Activated T-cell treated with anti-CD3 and anti-CD28 coated beads, Interleukin-2, amount 50 U/mL, for 4 hours (primary cell): ENCODE measurements at places on chromosomes 6 and 20. TPM values are rescaled to one million over a fixed set of nuclear protein-coding genes. Genes with fewer than 3 reads are reported as not detected.

DNA sequence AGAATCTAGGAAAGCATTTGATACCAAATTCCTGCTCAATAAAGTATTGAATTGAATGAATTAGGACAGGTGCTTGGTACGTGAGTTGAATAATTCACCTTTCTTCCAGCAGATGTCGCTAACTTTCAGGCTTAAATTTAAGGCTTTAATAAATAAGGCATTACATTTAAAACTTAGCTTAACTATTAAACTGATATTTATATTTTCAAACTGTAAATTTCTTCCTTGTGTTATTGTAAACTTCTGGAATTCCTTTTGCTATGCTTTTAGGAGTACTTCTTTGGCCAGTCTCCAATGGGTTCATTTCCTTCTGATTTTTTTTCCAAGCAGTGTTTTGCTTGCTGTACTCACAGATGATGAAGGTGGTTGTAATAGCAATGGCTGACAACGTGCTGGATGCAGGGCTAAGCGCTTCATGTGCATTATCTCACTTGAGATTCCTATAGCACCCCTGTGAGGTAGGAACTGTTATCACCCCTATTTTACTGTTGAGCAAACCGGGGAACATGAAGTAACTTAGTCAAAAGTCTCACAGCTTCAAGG is 71.3 kb upstream of the SLC2A12 start:
- DNase-seq, result peak; percentile 9

- DNase-seq, result no peak
These were observed 7.3 kb upstream of the SNTA1 start for GRCh38 chr20:33450867-33451266.

DNA sequence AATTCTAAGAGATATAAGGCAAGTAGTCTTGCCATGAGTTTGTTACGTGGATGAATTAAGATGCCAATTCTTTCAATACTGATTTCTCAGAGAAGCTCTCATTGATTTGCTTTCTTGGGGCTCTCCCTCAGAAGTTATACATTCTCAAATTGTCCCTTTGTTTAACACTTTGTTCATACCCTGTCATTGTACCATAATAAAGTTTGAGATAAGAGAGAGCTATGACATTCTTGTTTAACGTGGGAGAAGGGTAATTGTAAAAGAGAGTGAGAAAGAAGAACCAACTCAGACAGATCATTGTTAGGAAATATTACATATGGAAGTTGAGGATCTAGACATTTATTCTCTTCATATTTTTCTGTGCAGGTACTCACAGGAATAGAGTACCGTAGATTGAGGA is 19.1 kb downstream of the ACSS2 start:
- no peak for DNase-seq

Gene KCNB1
- 0.05 TPM for total RNA-seq

DNA sequence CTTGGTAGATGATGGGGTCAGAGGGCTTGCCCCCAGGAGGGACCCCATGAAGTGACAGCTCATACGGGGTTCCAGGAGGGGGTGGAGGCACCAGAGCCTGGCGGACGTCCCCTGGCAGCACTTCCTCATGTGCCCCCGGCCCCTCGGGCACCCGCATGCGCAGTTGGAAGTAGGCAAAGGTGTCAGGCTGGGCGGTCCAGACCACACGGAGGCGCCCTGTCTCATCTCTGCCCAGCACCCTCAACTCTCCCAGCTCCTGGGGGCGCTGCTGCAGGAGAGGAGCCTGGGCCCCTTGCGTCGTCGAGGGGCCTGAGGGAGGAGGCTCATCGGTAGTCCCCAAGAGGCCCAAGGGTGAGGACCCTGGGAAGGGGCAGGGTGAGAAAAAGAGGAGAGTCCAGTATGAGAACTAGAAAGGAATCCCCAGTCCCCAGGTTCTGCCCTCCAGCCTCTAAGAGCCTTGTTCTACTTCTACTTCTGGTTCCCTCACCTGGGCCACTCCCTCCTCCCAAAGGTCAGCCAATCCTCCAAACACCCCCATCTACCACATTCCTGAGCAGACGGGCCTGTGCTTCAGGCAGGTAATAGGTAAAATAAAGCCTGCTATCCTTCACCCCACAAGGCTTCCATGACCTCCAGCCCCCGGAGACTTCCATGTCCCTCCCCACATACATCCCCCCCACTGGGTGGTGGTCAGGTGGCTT is 23.2 kb downstream of the TNXB start:
- DNase-seq, result no peak

DNA sequence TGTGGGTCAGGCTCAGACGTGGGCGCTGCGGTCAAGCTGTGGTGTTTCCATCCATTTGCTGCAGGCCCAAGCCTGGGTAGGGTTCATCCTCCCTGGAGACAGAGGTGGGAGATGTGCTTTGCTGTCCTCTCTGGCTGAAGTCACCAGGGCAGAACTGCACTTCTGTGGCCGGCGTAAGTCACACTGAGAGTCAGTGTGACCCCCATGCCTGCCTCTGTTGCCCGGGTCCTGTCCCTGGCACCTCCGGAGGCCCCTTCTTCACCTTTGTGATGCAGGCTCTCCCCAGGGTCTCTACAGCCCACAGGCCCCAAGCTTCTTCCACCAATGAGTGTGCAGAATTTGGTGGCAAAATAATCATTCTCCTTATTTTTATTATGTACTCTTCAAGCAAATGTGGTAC is 53.8 kb upstream of the DACT2 start:
- no peak for DNase-seq

Gene ANKRD66
- total RNA-seq, result not detected

DNA sequence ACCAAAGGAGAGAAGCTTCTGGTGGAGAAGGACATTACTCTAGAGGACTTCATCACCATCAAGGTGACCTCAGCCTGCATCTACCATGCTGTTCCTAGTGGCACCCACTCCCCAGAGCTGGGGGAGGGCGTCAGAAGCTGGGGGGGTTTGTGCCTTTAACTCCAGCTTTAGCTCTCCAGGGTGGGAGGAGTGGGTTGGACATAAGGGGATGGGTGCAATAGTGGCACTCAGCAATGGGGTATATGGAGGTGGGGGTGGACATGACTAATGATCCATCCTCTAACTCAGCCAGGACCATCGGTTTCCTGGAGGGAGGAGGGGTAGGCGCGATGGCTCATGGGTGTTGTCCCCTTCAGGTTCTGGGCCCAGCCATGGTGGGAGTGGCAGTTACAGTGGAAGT is 40.1 kb downstream of the SNRPB start:
- DNase-seq, result no peak

DNA sequence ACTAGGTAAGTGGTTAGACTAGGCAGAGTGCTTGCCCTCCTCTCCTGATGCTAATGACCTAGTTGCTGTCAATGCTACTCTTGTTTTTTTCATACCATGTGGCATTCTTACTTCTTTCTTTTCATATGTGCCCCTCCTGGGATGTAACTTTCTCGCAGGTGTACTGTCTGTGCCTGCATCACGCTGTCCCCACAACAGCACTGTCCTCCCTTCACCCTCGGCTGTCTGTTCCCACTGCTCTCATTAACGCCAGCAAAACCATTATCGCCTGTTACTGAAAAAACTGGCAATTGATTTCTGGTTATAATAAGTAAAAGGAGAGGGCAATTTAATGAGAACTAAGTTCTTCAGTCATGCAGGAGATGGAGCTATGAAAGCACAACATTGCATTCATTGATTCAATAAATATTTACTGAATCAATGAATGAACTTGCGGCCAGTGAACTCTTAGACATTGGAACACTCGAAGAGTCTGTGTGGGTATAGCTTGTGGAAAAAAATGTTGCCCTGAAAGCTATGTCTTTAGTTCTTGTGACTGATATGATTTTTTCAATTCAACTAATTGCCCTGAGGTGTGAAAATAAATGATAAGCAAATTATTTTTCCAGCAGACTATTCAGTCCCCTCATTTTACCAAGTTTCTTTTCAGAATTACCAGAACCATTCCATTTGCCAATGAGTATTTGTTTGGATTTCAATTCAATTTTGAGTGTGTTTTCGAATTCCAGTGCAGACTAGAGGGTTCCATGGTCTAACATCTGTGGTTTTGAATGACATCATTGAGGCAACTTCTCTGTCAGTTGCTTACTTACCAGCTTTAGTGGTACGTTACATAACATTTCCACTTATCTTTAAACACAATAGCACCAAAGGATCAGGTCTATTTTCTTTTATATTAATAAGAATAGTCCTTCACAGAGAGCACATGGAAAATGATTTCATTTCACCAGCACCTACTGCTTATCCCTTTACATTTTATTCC is 2.1 kb downstream of the SLC17A4 start:
- no peak for DNase-seq

DNA sequence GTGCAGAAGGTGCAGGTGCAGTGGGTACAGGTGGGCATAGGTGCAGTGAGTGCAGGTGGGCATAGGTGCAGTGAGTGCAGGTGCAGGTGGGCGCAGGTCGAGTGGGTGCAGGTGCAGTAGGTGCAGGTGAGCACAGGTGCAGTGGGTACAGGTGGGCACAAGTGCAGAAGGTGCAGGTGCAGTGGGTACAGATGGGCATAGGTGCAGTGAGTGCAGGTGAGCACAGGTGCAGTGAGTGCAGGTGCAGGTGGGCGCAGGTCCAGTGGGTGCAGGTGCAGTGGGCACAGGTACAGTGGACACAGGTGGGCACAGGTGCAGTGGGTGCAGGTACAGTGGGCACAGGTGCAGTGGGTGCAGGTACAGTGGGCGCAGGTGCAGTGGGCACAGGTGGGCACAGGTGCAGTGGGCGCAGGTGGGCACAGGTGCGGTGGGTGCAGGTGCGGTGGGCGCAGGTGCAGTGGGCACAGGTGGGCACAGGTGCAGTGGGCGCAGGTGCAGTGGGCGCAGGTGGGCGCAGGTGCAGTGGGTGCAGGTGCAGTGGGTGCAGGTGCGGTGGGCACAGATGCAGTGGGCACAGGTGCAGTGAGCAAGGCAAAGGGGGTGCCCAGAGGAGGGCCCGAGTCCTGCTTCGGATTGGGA is 15.3 kb downstream of the ZBTB46 start:
- no peak for DNase-seq

Gene MOCS3
- total RNA-seq, result 8.7 TPM

- DNase-seq, result no peak
These were observed 102.3 kb downstream of the CTNNBL1 start for GRCh38 chr20:37796121-37796520.

Gene SOX18
- 0.24 TPM for total RNA-seq

DNA sequence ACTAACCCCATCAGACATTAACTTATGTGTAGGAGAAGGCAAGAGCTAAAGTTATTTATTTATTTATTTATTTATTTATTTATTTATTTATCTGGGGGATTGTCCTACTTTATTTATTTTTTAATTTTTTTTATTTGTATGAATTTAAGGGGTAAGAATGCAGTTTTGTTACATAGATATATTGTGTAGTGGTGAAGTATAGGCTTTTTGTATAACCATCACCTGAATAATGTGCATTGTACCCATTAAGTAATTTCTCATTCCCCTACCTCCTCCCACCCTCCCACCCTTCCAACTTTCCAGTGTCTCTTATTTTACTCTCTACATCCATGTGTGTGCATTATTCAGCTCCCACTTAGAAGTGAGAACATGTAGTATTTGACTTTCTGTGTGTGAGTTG is 51.6 kb downstream of the SPTLC3 start:
- DNase-seq, result no peak

DNA sequence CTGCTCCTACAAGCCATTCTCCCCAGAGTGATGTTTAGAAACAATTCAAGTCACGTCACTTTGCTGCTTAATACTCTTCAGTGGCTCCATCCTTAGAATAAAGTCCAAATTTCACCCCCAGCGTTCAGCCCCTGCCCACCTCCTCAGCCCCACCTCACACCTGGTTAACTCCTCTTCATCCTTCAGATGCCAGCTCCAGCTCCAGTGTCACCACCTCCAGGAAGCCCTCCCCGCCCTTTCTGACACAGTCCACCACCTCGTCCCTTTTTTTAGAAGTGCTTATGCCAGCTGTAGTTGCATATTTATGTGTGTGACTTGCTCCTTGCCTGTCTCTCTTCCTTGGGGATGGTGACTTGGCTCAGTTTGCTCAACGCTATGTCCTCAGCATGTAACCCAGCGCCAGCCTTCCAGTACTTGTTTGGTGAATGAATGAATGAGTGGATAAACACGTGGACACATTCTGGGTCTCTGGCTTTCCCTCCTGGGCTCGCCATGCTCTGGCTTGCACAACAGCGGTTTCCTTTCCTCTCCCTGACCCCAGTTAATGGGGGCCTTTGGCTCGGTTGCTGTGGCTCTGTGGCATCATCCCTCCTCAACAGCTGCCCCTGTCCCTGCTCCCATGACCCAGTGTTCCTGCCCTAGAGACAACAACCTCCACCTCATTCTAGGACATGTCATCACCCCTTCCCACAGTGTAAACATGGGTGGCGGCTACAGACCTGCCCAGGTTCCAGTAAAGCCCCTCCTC is 3.7 kb upstream of the IP6K3 start:
- DNase-seq, result no peak

- no peak for DNase-seq
These were observed 5.5 kb downstream of the ANKEF1 start for GRCh38 chr20:10040070-10040975.

GRCh38 chr20:22807646-22808244 is 223.4 kb upstream of the FOXA2 start:
- DNase-seq, result no peak

- DNase-seq, result no peak
These were observed 40.4 kb downstream of the SMPDL3A start for GRCh38 chr6:122829456-122829855.

DNA sequence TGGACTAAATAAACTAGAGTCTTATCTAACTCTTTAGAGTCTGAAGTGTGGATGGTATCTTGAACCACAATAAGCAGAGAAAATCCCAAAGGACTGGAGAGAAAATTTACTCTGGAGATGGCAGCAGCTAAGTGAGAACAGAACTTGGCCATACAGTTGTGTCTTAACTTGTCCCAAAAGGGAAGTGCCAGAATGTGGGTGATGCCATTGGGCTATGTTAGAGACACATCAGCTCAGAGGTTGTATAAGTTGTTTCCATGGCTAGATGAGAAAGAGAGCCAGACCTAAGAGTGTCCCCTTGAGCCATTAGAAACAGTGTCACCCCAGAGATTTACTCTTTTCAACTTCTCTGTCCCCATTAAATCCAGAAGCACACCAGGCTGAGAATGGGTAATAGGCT is 36.2 kb downstream of the FOXO3 start:
- no peak for DNase-seq

DNA sequence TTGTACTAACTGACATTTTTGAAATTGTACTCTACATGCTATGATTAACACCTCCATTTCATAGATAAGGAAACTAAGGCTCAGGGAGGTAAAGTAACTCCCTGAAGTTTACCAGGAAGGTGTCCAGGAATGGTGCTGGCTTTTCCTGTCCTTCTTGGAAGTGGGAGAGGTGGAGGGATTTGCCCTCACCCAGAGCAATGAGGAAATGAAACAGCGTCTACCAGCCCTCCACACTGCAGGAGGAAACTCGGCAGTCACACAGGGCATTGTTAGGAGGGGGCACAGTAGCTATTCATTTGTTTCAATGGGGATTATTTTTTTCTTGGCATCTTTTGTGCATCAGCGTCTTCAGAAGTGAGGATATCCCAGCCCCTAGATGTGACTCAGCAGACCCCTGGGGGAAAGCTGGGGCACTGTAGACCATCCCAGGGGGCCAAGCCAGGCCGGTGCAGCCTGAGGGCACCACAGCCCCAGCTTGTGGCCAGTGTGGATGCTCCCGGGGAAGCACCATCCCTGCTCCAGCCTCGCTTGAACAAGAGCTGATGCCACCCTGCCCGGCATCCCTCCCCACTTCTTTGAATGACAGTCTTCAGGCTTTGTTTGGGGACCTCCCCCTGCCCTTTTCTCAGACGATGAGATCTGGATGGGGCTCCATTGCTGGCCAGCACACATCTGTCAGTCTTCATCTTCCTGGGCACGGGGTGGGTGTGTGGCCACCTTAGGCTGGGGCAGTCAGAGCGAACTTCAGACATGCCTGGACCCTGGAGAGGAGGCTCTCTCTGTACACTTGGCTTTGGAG is 224.4 kb upstream of the PMEPA1 start:
- DNase-seq, result no peak
